ENCODE measurements at places on chromosomes 6 and 20.

- DNase-seq, result no peak
These were observed 70.4 kb upstream of the SYNJ2 start for GRCh38 chr6:157911278-157911677.

DNA sequence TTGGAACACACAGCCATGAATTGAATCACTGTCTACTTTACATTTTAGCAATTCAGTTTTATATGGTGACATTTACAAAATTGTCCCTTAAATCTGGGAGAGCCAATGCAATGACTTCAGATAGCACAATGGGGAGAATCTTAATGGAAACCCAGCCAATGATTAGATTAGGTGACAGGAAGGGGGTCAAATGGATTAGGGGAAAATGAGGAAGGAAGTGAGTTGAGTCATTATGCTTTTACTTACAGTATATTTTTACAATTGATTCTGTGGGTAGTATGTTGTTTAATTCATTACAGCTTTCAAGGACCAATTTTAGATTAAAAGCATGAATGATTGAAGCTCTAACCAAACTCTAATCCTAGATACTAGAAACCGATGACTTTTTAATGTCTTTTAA lies 229.8 kb downstream of the SOX4 start:
- DNase-seq, result no peak

GRCh38 chr6:126531840-126532239 lies 191.9 kb downstream of the CENPW start:
- no peak for DNase-seq

DNA sequence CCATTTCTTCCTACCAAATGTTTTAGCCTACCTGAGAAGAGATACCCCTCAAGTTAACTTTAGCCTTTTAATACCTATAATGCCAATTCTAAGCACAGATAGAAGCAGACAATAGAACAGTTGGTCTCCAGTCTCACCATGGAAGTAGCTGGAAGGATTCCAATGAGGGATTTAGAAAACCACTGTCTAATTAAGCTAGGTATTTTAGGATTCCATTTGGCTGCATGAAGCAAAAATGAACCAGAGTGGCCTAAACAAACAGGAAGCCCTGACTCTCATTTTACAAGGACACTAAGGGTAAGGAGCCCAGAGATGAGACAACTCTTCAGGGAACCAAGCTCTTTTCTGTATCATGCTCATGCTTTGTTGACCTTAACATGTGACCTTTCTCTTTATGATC lies 199.2 kb downstream of the ALDH8A1 start:
- DNase-seq, result no peak

- DNase-seq, result no peak
These were observed 77.5 kb downstream of the CDH22 start for GRCh38 chr20:46230801-46231282.

- DNase-seq, result no peak
These were observed 15.1 kb downstream of the MYBL2 start for GRCh38 chr20:43681991-43682410.

DNA sequence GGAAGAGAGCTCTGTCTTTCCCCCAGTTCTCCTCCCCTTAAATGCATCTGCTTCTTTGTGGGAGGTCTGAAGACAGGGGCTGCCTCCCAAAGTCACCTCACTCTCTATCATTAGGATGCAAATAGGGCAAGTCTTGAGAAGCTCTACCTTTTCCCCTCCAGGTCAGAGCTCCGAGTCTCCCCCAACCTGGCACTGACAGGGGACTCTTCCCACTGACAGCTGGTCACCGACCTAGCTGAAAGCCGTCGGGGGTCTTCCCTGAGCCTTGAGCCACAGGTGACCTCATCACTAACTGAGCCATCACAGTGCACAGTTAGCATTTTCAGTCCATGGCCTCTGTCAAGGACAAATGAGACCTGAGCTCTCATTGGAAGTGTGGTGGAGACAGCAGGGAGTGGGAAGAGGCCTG lies 386.7 kb downstream of the HACE1 start:
- DNase-seq, result no peak

GRCh38 chr6:45850378-45851033 lies 165.2 kb downstream of the CLIC5 start:
- no peak for DNase-seq

GRCh38 chr6:115120391-115120790 lies 777.6 kb upstream of the HS3ST5 start:
- DNase-seq, result no peak

GRCh38 chr6:29631860-29632731 lies 887 bp downstream of the GABBR1 start:
- no peak for DNase-seq

DNA sequence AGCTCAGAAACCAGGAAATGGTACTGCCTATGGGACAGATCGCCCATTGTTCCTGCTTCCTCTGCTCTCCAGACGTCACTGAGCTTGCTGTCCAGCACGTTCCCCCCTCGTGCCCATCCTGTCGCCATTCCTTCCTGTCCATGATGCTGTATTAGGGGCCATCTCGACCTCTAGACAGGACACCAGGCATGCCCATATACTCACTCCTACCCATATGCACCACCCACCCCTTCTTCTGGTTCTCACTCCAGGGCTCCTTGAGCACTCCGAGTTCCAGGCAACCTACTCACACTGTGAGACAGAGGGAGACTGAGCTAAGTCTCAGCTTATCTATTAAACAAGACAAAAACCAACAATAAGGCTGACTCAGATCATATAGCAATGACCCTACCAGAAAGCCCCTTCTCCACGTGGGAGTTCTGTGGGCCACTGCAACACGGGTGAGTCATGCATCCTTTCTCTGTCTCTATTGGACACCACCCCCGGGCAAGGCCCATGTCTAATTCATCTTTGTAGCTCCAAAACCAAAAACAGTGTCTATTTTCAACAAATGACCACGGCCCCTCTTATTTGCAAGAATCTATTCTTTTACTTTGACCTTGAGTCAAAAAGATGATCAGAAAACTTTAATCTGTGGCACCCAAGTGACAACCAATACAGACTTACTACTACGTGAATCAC lies 65.7 kb downstream of the PSMG4 start:
- DNase-seq, result no peak

DNA sequence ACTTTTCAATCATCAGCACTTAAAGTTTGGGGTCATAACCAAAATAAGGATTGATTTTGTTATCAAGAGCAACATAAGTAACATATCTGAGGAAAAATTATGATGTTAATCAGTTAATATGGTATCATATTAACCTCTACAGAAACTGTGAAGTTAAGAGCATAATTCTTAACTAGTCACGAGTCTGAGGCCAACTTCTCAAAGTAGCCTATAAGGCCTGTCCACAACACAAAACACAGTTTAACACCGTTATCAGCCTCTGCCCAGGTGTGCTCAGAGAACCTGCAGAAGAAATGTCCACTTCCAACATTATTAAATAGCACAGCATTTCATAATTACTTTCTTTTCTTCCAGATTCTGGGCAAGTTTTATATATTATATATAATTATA lies 1.1 kb downstream of the STX7 start:
- no peak for DNase-seq

GRCh38 chr6:54730767-54731630 lies 115.6 kb upstream of the FAM83B start:
- DNase-seq, result no peak

DNA sequence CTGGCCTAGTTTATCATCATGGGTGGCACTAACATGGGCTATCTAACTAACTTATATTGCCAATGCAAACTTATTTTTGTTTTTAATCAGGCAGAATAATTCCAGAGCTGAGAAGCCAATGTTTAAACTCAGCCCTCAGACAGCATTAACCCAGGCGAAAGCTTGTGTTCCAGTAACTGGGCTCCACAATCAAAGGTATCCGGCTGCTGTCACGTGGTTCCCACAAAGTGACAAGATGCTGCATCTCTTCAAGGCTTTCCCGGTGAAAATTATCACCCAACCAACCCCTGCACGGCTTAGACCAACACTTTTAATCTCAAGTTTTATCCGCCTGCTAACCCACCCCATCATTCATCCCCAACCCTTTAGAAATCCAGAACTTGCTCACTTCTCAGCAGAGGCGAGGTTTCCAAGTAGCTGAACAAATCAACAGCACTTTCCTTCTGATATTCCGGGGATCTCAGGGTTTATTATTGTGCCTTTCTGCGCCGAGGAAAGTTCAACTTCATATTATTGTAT lies 885 bp downstream of the MTCL3 start:
- no peak for DNase-seq

DNA sequence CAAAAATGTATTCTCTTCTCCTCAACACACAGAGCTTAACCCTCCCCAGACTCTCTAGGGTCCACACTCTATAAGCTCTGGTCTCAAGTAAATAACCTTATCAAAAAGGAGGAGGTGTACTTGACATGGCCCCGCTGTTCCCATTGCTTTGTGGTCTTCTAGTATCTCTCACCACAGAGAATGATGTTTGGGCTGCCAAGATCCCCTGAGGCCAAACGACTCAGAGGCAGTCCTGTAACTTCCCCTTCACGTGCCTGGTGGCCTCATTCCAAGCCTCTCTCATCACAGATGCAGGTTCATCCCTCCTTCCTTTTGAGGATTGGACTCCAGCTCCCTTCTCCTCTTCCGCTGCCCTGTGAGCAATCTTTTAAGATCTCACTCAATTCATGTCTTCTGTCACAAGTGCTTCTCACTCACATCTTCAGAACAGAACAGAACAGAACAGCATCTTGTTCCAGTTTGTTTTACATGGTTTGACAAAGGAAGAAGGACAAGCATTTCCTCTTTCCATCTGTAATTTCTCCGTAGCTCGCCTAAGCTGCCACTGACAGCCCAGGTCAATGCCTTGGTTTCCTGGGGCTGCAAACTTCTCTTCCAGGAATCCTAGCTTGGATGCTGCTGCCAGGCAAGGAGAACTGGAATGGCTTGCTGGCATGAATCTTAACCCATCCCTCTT lies 541.5 kb downstream of the CD83 start:
- DNase-seq, result no peak

DNA sequence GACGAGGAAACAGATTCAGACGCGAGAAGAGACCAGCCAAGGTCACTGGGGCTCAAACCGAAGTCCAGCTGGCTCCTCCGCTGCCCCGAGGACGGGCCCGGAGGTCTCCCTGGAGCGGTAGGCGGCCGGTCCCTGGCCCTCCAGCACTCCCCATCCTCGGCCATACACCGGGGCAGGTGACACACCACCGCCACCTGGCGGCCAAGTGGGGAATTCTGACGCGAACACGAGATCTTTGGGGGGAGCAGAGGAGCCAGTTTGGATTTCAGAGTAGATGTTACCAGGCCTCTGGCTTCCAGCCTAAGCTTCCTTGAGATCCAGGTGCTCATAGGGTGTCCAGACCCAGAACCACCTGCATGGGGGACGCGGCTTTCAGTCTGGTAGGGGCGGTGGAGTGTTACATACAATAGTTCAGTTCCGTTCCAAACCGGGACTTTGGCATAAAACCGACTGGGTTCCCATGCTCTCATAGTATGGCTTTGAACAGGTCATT lies 16.1 kb downstream of the BPIFB1 start:
- DNase-seq, result peak; percentile 64

- DNase-seq, result no peak
These were observed 60.8 kb downstream of the SLC35D3 start for GRCh38 chr6:136982928-136983327.

GRCh38 chr20:38804682-38805501 lies 605 bp upstream of the PPP1R16B start:
- DNase-seq, result peak; percentile 44

GRCh38 chr20:41413169-41413568 lies 46.6 kb upstream of the EMILIN3 start:
- DNase-seq, result no peak

- DNase-seq, result no peak
These were observed 212.7 kb downstream of the BCKDHB start for GRCh38 chr6:80319196-80319595.

GRCh38 chr6:30042476-30042875 lies 18.6 kb upstream of the POLR1H start:
- no peak for DNase-seq

- no peak for DNase-seq
These were observed 122.2 kb downstream of the COL19A1 start for GRCh38 chr6:69988458-69989126.

DNA sequence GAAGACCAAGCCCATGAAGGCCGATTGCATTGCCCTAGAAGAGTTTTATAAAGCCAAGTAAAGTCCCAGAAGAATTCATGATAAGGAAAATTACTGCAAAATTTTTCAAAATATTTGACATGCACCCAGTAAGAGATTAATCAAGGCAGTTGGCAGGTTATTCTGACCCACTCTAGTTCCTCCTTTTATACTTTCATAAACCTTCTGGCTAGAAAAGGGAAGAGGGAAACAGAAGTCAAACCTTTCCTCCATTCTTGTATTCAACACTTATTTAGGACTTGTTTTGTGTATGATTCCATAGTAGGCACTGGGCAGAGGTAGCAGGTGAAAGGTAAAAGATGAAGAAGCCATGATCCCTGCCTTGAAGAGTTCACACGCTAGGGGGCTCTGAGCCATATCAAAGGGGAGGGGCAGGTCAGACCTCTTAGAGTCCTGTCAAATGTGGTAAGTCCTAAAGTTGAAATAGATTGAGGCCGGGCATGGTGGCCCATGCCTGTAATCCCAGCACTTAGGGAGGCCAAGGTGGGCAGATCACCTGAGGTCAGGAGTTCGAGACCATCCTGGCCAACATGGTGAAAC lies 85.4 kb downstream of the NDUFAF5 start:
- DNase-seq, result no peak

GRCh38 chr6:84773431-84774156 lies 9.2 kb upstream of the TBX18 start:
- peak; percentile 62 for DNase-seq

DNA sequence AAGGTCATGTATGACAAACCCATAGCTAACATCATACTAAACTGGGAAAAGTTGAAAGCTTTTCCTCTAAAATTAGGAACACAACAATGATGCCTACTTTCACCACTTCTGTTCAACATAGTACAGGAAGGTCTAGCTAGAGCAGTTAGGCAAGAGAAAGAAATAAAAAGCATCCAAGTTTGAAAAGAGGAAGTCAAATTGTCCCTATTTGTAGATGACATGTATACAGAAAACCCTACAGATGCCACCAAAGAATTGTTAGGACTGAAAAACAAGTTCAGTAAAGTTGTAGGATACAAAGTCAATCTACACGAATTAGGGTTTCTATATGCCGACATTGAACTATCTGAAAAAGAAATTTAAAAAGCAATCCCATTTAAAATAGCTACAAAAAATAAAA lies 89.4 kb upstream of the GLP1R start:
- DNase-seq, result no peak

GRCh38 chr6:110628330-110628729 lies 151.9 kb upstream of the SLC22A16 start:
- DNase-seq, result no peak

DNA sequence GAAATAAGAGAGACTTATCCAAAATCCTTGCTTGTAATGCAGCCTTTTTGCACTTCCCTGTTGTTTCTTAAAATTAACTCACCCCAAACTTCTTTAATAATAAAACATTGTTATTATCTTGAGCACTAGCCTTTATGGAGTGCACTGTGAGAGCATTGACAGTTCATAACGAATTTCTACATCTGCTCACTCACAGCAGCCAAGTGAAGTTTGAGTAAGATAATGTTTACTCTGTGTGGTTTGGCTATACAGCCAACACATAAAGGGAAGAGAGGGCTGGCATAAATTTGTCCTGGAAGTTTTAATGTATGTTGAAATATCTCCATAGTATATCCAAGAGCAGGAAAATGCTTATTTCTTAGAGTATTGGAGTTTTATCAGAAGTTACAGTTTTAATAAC lies 227.9 kb downstream of the FRK start:
- no peak for DNase-seq

GRCh38 chr6:3361312-3362037 lies 95.4 kb downstream of the SLC22A23 start:
- DNase-seq, result no peak
